ENCODE measurements at places on chromosomes 1 and 21.

DNA sequence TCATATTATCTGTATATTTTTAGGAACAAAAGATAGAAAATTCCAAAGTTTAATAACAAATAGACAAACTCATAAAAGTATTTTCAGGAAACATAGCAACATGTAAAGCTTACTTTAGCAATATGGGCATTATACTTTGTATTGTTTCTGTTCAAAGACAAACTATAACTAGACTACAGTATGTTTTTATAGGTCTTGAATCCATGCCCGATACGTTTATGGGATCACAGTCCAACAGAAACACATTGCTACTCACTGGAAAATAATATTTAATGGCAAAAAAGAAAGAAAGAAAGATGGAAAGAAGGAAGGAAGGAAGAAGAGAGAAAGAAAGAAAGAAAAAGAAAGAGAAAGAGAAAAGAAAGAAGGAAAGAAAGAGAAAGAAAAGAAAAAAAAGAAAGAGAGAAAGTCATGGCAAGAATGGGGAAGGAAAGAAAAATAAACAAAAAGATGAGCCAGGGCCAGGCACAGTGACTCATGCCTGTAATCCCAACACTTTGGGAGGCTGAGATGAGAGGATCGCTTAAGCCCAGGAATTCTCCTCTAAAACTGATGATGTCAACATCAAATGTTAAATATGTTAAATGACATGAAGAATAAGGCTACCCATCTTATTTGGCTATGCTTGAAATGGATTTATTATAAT lies 32.7 kb downstream of the TM2D1 start:
- DNase-seq = no peak

DNA sequence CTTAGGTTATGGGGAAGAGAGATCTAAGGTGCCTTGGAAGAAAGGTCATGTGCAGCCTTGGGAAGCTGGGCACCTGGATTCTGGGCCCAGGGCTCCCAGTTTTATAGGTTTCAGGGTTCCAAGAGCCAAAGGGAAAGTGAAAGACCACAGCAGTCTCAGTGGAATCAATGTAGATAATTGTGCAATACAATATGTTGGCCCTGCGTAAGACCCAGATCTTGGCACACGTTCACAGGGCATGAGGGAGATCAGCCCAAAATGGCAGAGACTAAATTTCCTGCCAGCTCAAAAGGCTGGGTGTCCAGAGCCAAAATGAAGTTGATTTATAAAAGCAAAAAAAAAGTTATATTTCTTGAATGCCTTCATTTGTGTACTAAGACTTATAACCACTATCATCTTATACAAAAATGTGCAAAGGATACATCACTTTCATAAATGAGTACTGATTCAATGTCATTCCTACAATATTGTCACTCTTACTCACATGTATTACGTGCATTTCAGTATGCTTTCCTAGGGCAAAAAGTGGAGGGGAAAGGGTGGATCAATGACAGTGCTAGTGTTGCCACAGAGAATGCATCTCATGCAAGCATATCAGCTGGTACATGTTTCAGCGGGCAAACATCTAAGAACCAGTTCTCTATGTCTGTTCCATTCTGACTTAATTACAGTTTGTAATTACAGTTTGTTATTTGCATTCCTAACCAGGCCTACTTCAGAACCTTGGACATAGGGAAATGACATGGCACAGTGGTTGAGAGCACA lies 22.5 kb upstream of the NPL start:
- DNase-seq = no peak

GRCh38 chr1:10622910-10623685 lies 148.3 kb downstream of the PEX14 start:
- no peak for DNase-seq

- DNase-seq = no peak
Measured at GRCh38 chr1:154213274-154213673, 7.1 kb upstream of the CFAP141 start.

DNA sequence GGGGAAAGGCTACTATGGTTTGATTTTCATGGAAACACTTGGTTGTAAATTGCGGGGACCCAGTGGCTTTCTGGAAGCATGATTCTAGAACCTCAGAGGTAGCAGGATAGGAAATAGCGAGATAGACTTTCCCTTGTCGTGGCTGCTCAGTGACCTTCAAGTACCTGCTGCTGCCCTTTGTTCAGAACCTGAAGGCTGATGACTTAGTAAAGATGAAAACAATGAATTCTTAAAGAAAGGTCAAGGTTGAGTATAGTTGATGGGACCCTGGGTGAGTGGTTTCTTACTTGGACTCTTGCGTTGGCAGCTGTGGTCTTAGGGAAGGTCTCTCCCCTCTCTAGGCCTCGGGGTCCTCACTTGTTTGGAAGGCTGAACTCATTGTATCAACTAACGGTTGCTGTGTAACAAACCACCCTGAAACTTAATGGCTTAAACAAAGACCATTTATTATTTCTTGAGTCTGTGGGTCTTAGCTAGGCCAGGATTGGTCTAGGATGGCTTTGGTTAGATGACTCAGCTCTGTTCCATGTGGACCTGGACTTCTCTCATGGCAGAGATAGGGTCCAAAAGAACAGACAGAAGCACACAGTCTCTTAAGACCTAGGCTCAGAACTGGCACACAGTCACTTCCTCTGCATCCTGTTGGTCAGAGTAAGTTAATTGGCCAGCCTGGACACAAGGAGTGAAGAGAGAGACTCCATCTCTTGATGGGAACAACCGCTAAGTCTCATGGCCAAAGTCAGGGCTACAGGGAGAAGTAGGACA lies 89.2 kb upstream of the SELENON start:
- DNase-seq = no peak

- DNase-seq = no peak
Measured at GRCh38 chr1:83520797-83521196, 478.1 kb downstream of the TTLL7 start.

GRCh38 chr1:8595941-8596340 lies 221.5 kb downstream of the RERE start:
- DNase-seq = no peak

DNA sequence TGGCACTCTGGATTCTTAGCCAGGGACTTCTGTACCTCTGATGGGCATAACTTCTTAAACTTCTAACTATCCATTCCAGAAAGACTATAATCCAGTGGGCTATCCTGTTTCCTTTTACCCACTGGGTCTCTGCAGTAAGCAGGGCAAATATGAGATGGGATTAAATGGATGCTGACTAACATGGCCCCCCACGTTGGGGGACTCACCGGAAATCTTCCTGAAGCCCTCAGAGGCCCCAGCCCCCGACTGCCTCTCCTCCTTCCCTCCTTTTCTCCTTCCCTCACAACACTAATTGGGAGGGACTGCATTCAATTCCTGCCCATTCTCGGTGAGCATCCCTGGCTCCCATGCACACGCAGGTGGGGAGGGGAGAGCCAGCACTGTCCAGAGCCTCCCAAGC lies 70.1 kb downstream of the SSBP3 start:
- no peak for DNase-seq

Data from keratinocyte (primary cell).